Fibroblast of upper back skin (primary cell): ENCODE measurements at places on chromosomes 16 and 17.
A peak's percentile ranks its signal among the peaks of the same experiment; 100 is the strongest.

DNA sequence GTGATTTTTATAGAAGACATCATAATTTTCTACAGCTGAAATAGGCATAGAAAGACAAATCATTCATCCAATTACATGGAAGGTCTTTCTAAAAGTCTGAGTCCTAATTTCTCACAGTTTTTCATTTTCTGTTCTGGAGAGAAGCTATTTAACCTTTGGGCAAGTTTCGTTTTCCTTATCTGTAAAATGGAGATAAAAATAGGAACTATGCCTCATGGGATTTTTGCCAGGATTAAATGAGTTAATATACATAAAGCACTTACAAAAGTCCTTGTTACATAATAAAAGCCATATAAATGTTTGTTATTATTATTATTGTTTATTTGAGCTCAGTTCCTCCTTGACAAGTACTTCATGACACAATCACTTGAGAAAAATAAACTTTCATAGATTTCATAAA lies 121.4 kb downstream of the SKAP1 start:
- no peak for DNase-seq

DNA sequence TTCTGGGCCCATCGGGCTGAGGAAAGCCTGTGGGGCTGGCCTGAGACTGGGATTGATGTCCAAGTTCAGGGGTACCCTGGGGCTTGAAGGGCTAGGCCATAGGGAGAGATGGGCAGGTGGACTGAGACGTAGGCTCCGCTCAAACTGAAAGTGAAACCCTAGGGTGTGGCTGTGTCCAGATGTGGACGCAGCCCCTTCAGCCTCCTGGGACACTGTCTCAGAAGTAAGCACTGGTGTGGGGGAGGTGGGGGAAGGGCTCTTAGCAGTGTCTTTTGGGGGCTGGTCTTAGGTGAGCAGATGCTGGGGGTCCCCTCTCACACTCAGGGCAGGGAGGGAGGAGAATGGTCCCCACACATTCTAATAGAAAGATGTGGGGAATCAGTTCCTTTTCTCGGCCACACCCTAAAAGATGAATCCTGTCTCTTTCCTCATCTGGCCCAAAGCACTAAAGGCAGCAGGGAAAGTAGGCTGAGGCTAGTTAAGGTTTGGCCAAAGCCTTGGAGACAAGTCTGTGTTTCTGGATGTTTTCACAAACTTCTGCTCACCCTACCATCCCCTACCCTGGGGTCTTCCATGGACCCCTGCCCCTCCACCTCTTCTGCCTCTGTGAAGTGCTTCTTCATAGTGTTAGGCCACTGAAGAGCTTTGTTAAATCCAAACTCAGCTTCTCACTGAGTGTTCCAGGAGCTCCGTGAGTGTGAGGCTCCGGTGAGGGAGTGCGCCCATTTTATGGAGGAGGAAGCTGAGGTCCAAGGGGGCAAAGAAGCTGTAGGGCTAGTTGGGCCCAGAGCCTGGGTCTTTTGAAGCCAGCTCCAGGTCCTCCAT lies 5.6 kb downstream of the FMNL1 start:
- DNase-seq, result no peak

- DNase-seq, result peak; percentile 63
Observed at GRCh38 chr16:69270395-69270794, 40.8 kb upstream of the VPS4A start.

DNA sequence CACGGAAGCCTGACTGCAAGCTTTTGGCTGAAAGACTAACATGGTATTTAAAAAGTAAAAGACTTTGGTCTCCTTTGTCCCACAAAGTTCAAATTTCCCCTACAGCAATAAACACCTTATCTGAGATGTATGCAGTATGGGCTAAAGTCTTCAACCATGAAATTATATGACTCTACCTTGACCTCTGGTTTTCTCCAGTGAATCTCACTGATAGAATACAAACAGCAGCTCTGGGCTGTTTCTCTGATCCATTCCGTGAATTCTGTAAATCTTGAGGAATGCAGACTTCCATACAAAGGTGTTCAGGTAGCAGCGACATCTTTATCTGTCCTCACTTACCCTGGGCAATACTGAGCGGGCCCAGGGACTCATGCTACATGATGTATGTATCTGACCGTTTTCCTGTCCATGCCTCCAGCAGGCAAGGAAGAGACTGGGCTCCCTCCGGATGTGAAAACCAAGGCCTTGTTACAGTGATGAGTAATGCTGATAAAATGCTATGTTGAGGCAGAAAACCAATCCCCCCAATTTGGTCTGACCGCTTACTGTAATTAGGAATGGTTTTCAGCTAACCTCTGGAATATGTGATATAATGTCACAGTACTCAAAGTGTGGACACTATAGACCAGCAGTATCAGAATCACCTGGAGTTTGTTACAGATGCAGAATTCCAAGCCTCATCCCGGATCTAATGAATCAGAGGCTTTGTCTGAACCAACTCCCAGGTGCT lies 589.8 kb downstream of the HS3ST4 start:
- DNase-seq, result peak; percentile 62

DNA sequence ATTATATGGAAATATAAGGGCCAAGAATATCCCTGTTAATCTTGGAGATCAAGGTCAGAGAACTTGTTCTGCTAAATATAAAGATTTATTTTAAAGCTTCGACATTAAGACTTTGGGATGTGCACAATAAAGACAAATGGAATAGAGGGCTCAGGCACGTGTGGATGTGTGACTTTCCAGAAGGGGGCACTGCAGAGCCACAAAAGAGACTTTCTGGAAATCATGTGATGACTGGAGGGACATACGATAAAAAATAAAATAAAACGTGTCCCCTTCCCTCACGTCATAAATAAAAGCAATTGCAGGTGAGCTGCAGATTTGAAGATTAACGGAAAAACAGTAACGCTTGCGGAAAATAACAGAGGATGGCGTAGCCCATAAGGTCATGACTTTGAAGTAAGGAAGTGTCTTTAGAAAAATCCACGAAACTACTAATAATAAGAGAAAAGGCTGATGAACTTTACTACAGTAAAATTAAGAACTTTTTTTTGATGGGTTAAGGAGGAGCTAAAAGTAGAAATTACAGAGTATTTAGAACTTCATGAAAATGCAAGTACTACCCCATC lies 9.4 kb upstream of the ENGASE start:
- peak; percentile 21 for DNase-seq

GRCh38 chr17:61462719-61463315 lies 10.6 kb downstream of the TBX4 start:
- no peak for DNase-seq
